ENCODE measurements at places on chromosomes 12 and 14.

- H3K27ac ChIP-seq = no peak overlapping the region
- no peaks in the 10 kb centered on the region for H3K36me3 ChIP-seq
- peaks cover 24% of the 10 kb centered on the region for H3K27me3 ChIP-seq
- no peaks in the 10 kb centered on the region for H3K4me1 ChIP-seq
Observed at GRCh38 chr14:23719225-23719985, 83.2 kb downstream of the DHRS2 start.

DNA sequence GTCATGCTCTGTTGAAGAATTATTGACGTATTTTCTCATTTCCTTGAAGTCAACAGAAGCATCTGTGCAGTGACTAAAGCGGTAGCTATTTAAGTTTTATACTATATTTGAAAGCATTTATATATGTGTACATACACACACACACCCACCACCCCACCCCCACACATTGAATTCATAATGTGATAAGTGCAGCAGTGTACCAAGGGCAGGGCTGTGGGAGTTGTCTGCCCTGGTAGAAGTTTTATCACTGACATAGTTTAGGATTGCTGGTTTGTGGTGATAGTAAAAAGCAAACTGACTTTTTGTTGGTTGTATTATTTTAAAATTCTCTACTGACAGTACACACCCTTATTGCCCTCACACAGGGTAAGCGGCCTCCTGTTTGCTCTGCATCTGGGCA, 39.1 kb downstream of the GAS2L3 start:
- no peak for DNase-seq
- H3K4me1 ChIP-seq = no peaks in the 10 kb centered on the region
- H3K36me3 ChIP-seq = no peaks in the 10 kb centered on the region
- peaks cover 4% of the 10 kb centered on the region for H3K27me3 ChIP-seq

DNA sequence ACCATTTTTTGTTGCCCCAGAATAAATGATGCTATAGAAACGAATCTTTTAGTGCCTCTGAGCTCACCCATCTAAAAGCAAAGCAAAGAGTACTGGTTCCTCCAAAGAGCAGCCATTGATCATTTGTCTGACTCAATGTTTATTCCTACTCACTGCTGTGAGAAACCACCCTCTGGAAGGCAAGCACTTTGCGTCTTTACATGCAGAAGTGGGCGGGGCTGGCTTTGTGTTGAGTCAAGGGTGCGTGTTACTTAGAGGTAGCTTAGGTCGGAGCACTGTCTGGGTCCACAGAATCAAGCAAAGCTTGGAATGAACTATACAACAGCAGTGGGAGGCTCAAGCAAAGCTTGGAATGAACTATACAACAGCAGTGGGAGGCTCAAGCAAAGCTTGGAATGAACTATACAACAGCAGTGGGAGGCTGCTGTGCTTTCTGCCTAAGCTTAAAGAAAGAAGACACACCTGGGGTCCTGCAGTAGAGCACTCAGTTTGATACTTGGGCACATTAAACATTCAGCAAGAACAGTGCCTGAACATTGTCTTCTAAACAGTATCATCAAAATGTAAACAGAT, 77.2 kb upstream of the PRICKLE1 start:
- no peak for DNase-seq
- no peaks in the 10 kb centered on the region for H3K27me3 ChIP-seq
- no peak overlapping the region for H3K27ac ChIP-seq
- no peak overlapping the region for H3K4me3 ChIP-seq
- no peaks in the 10 kb centered on the region for H3K4me1 ChIP-seq

GRCh38 chr14:49598189-49598484, 603 bp upstream of the LRR1 start:
- no peak for DNase-seq
- peaks cover 16% of the 10 kb centered on the region for H3K4me1 ChIP-seq
- no peaks in the 10 kb centered on the region for H3K27me3 ChIP-seq

- H3K4me1 ChIP-seq = no peaks in the 10 kb centered on the region
- no peak for DNase-seq
- no peaks in the 10 kb centered on the region for H3K27me3 ChIP-seq
- H3K4me3 ChIP-seq = no peak overlapping the region
- no peaks in the 10 kb centered on the region for H3K36me3 ChIP-seq
- no peak overlapping the region for H3K27ac ChIP-seq
Observed at GRCh38 chr14:29451941-29452340, 475.7 kb downstream of the PRKD1 start.

- no peak overlapping the region for H3K4me3 ChIP-seq
- peaks cover 30% of the 10 kb centered on the region for H3K27me3 ChIP-seq
- no peak overlapping the region for H3K27ac ChIP-seq
- DNase-seq = no peak
- H3K4me1 ChIP-seq = peaks cover 2% of the 10 kb centered on the region
Observed at GRCh38 chr14:77205566-77205965, 24.0 kb downstream of the TMEM63C start.

- H3K27ac ChIP-seq = no peak overlapping the region
- no peaks in the 10 kb centered on the region for H3K4me1 ChIP-seq
- no peak overlapping the region for H3K4me3 ChIP-seq
- no peaks in the 10 kb centered on the region for H3K36me3 ChIP-seq
Observed at GRCh38 chr12:19261773-19262172, 132.2 kb downstream of the PLEKHA5 start.

DNA sequence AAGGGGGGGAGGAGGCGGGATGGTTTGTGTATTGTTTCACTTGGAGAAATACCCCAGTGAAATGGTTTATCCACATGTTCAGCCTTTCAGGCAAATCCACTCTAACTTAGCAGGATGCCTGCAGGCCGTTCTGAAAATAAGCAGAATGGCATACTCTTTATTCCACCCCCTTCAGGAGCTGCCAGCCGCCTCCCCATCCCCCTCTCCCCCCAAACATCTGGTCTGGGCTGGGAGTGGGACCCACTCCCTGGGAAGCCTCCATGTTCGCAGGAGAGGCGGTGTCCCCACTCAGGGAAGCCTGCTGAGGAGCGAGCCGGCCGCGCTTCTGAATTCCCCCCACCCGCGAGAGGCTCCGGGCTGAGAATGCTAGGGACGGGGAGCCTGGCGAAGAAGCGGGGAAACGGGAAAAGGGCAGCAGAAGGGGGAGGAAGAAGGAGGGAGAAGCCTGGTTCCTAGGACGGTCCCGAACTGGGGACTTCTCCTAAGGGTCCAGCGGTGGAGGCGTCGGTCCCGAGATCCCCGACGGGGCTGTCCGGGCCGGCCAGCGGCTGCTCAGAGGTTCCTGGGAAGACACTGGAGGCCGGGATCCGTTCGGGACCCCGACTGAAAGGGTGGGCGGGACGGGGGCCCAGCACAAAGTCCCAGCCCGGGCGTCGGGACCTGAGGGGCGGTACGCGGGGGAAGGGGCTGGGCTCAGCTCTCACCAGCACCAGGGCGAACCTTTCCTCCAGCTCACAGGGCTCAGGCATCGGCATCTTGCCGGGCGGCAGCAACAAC, 666 bp downstream of the FMNL3 start:
- peak overlapping the region; percentile 78 for H3K27ac ChIP-seq
- DNase-seq = no peak
- H3K36me3 ChIP-seq = peaks cover 2% of the 10 kb centered on the region
- peak overlapping the region; percentile 96 for H3K4me3 ChIP-seq

DNA sequence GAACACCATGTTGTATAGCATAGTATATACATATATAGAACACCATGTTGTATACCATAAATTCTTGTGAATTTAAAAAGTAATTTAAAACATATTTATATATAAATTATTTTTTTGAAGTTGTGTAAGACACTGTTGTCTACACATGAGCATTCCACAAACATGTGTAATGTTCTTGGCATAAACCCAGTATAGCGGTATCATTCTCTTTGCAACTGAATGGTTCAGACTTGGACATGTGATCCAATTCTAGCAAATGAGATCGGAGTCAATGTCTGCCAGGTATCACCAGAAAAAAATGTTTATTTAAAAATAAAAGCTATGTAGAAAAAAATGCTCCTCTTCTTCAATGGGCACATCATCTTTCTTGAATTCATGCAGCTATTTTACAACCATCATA, 33.9 kb downstream of the CEP290 start:
- no peak for DNase-seq
- H3K4me3 ChIP-seq = no peak overlapping the region
- no peaks in the 10 kb centered on the region for H3K27me3 ChIP-seq
- peaks cover 7% of the 10 kb centered on the region for H3K36me3 ChIP-seq

DNA sequence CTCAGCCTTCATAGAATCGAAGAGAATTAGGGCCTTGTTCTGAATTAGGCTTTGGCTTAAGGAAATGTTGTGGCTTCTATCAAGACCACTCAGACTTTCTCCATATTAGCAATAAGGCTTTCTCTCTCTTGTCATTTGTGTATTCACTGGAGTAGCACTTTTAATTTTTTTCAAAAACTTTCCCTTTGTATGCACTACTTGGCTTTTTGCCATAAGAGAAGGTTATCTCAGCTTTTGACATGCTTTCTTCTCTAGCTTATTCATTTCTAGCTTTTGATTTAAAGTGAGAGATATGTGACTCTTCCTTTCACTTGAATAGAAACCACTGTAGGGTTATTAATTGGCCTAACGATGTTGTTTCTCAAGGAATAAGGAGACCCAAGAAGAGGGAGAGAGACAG, 244.2 kb downstream of the GPHN start:
- H3K36me3 ChIP-seq = no peaks in the 10 kb centered on the region
- no peak overlapping the region for H3K4me3 ChIP-seq
- peaks cover 2% of the 10 kb centered on the region for H3K4me1 ChIP-seq
- H3K27ac ChIP-seq = no peak overlapping the region
- H3K27me3 ChIP-seq = no peaks in the 10 kb centered on the region
- no peak for DNase-seq

- no peaks in the 10 kb centered on the region for H3K27me3 ChIP-seq
- H3K27ac ChIP-seq = peak overlapping the region; percentile 43
- H3K4me3 ChIP-seq = peak overlapping the region; percentile 78
- no peaks in the 10 kb centered on the region for H3K36me3 ChIP-seq
- H3K4me1 ChIP-seq = peaks cover 15% of the 10 kb centered on the region
Observed at GRCh38 chr14:21894003-21894897, 220.6 kb upstream of the OR4E1 start.

- H3K36me3 ChIP-seq = no peaks in the 10 kb centered on the region
- H3K4me3 ChIP-seq = no peak overlapping the region
- peaks cover 7% of the 10 kb centered on the region for H3K4me1 ChIP-seq
- peaks cover 21% of the 10 kb centered on the region for H3K27me3 ChIP-seq
- no peak overlapping the region for H3K27ac ChIP-seq
- no peak for DNase-seq
Observed at GRCh38 chr12:26090836-26091510, 33.9 kb downstream of the BHLHE41 start.

GRCh38 chr14:92026548-92027190, 13.2 kb downstream of the TRIP11 start:
- no peaks in the 10 kb centered on the region for H3K27me3 ChIP-seq
- H3K4me3 ChIP-seq = no peak overlapping the region
- no peak overlapping the region for H3K27ac ChIP-seq
- H3K36me3 ChIP-seq = peaks cover 7% of the 10 kb centered on the region
- DNase-seq = no peak

DNA sequence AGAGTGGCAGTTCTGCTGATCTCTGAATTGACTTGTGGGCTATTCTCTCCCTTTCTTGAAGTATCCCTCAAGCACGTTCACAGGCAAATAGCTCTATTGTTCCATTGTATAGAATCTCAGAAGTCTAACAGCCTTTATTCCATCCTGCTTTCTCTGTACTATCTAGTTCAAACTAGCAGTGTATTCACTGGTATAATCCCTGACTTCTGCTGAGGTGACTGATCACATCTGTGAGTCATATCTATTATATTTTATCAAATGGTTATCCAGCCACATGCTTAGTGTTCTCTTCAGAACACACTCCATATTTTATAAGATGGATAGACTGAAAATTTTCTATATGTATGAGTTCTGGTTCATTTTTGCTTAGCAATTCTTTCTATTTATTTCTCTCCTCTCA, 866.1 kb downstream of the C12orf50 start:
- no peak overlapping the region for H3K27ac ChIP-seq
- H3K27me3 ChIP-seq = no peaks in the 10 kb centered on the region
- no peaks in the 10 kb centered on the region for H3K4me1 ChIP-seq

- H3K27ac ChIP-seq = no peak overlapping the region
- no peak overlapping the region for H3K4me3 ChIP-seq
- no peak for DNase-seq
- no peaks in the 10 kb centered on the region for H3K27me3 ChIP-seq
- H3K36me3 ChIP-seq = no peaks in the 10 kb centered on the region
Observed at GRCh38 chr14:90568405-90568804, 171.6 kb downstream of the CALM1 start.

DNA sequence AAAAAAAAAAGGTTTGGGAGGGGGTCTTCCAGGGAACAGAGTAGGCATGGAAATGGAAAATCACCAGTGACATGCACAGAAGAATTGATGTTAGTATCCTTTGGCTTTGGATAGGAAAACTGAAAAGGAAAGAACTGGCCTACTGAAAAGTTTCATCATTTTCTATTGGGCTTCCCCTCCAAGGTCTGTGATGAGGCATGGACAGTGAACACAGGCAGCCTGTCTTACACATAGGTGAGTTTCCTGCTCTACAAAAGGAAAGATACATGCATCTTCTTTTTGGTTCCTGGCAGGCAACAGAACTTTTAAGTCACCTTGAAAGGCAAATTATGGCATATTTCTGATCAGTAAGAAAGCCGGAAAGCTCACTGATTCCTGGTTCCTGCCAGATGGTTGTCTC, 5.8 kb downstream of the BMAL2 start:
- peaks cover 10% of the 10 kb centered on the region for H3K4me1 ChIP-seq
- no peak for DNase-seq
- no peak overlapping the region for H3K27ac ChIP-seq

GRCh38 chr14:69605738-69606137, 5.7 kb upstream of the SUSD6 start:
- H3K4me3 ChIP-seq = no peak overlapping the region
- no peak overlapping the region for H3K27ac ChIP-seq
- no peaks in the 10 kb centered on the region for H3K27me3 ChIP-seq
- no peaks in the 10 kb centered on the region for H3K36me3 ChIP-seq
- peaks cover 19% of the 10 kb centered on the region for H3K4me1 ChIP-seq

DNA sequence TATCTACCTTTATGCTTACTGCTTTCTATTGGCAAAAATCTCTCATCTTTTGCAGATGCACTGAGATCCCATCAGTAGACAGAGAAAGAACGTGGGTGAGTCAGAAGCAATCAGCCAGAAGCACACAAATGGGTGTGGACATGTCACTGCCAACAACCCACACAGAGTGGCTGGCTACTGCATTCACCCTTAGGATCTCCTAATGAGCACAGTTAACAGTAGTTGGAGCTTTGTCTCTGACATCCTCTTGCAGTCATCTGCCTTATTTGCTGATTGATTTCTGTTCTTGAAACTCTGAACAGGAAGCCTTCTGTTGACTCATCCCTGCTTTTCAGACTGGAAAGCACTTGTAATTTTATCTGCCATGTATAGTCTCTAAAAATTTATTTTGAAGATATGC, 117.2 kb downstream of the RGS6 start:
- H3K36me3 ChIP-seq = no peaks in the 10 kb centered on the region
- no peak overlapping the region for H3K27ac ChIP-seq
- peaks cover 57% of the 10 kb centered on the region for H3K27me3 ChIP-seq
- no peak overlapping the region for H3K4me3 ChIP-seq

DNA sequence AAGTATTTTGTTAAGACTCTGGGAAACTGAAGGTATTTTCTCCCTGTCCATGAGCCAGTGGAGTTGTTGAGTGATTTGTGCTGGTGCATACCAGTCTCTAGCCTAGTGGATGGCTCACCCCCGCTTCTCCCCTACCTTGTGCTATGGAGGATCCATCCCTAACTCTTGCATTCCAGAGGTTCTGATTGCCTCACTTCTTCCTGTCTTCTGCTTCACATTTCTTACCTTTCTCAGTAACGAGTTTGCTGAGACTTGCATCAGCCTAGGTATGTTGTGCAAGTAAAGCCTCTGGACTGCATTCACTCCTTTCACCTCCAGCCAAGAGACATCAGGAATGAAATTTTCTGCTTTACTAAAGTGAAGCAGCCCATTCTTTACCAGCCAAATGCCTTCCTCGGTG, 391.6 kb downstream of the ZFP36L1 start:
- H3K27ac ChIP-seq = peak overlapping the region; percentile 93
- H3K36me3 ChIP-seq = no peaks in the 10 kb centered on the region
- no peaks in the 10 kb centered on the region for H3K27me3 ChIP-seq
- no peak overlapping the region for H3K4me3 ChIP-seq
- no peak for DNase-seq
- H3K4me1 ChIP-seq = peaks cover 33% of the 10 kb centered on the region
